ENCODE measurements at places on chromosomes 11 and 22. TPM values are rescaled to one million over a fixed set of nuclear protein-coding genes. Genes with fewer than 3 reads are reported as not detected.

DNA sequence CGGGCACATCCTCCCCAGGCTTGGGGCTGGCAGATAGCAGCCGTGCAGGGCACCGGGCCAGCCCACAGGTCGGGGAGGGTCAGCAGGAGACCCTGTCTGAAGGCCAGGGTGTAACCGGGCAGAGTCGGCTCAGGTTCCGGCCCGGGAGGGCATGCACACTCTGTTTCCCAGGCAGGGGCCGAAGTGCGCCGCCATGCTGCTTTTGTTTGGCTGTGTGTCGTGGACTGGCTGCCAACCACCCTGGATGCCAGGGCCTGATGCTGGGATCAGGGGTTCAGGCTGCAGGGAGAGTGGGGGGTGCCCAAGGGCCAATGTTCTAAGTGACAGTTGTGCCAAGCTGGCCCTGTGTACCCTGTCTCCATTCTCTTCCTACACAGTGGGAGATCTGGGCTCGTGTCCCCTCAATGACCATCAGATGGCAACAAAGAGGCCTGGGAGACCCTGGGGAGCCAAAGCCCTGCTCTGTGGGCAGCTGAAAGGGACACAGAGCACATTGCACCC lies 120.9 kb upstream of the B3GAT1 start:
- DNase-seq, result no peak

ARAP1 gene
- 76.5 TPM for total RNA-seq

DNA sequence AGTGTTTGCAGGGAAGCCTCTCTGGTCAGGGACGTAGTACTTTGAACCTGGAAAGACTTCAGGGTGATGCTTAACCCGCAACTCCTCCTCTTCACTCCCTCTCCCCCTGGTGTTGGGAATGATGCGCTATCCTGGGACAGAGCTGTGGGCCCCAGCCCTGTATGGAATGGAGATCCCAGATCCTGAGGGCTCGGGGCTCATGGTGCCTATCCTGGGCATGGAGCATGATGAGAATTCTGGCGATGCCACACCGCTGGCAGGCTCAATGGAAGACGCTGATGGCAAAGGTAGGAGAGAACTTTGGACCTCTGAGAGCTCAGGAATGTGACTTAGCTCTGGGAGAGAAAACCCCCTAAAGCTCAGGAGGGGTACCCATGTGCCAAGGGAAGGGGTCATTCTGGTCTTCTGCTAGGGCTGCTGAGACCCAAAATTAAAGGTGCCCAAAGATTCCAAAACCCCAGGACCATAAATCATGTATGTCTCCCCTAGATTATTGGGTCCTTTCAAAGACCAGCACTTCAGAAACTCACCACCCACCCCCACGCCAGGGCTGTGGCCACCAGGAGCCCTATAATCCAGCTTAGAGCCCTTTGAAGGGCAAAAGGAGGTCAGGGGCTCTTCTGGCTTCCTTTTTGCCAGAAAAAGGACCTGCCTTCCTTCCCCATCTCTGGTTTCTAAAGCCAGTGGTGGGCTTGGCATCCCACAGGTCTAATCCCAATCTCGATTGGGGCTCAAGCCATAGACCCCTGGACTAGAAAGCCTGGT lies 52.5 kb downstream of the BTG4 start:
- DNase-seq, result no peak

ANO5 gene
- 6.5 TPM for total RNA-seq

- DNase-seq, result peak; percentile 94
These were observed at the start of gene DRAP1 for GRCh38 chr11:65919141-65919572. DRAP1 (plus strand) TSS chr11:65919426; CDS start chr11:65919502, 76 bp downstream.

PACS1 gene
- total RNA-seq, result 82.9 TPM

- DNase-seq, result peak; percentile 11
These were observed at the start of gene NCR3LG1 for GRCh38 chr11:17351510-17352176. NCR3LG1 (plus strand) TSS chr11:17351800; CDS start chr11:17351970, 170 bp downstream.

GRCh38 chr22:22803285-22803853 lies 84.2 kb upstream of the IGLL5 start:
- no peak for DNase-seq

GRCh38 chr11:123218451-123218850 lies 23.4 kb upstream of the CLMP start:
- DNase-seq, result no peak

MMP10 gene
- not detected for total RNA-seq

DTX4 gene
- total RNA-seq, result 8.8 TPM

DEUP1 gene
- not detected for total RNA-seq

HEPHL1 gene
- not detected for total RNA-seq

DNA sequence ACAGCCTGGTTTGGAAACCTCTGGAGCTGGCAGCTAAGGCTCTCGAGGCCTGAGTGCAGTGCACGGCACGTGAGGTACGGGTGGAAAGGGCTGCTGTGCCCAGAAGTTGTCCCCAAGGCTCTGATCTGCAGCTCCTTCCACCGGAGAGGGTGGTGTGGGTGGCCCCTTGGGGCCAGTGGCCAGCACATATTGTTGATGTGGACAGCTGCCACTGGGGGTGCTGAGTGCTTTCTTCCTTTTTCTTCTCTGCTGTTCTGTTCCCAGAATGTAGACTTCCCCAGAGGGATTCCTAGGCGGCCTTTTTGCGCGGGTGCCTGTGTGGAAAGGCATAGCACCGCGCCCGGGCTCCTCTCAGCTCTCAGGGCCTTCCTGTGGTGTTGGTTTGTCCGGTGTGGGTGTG lies 1476.5 kb downstream of the TBC1D22A start:
- DNase-seq, result no peak

DNA sequence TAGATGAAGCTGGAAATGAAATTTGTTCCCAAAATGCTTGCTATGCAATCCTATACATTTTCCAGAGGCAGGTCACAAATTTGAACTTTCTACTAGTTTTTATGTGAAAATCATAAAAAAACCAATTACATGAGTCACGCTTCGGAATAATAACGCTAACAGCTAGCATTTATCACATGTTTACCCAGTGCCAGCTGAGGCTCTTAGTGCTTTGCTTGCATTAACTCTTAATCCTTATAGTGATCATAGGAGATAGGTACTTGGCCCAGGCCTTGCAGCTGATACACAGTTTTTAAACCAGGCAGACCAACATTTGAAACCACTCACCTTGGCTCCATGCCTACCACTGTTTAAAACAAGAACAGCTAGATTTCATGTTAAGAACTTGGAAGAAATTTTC lies 131.8 kb upstream of the RAG2 start:
- DNase-seq, result no peak

- DNase-seq, result no peak
These were observed 199.0 kb downstream of the TENM4 start for GRCh38 chr11:79241852-79242241.

WT1 gene
- total RNA-seq, result not detected

- DNase-seq, result no peak
These were observed 6.2 kb downstream of the TBX1 start for GRCh38 chr22:19766511-19767426.

- no peak for DNase-seq
These were observed 58.1 kb upstream of the PGR start for GRCh38 chr11:101187748-101188147.

GRCh38 chr11:127804747-127805400 lies 782.5 kb downstream of the ETS1 start:
- DNase-seq, result no peak

DNA sequence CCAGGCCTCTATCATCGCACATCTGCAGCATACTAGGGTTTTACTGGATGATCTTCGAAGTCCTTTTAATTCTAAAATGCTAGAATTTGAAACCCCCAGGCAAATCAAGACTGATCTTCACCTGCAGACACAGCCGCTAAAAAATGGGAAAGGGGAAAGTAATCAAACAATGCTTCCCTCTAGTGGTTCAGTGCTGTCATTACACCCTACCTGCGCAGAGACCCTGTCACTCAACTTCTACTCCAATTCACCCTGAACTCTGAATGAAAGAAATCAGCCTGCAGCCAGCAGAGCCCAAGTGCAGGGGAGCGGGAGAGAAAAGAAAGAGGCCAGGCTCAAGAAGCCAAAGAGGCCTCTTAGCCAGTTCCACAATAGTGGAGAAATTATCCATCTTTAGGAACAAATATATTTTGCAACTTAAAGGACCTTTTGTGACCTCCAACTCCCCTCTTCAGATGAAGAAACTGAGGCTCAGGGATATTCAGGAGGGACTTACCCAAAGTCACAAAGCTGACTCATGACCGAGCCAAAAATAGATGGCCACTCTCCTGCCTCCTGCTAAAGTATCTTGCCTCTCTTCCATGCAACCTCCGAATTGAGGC lies 33.0 kb downstream of the SERGEF start:
- DNase-seq, result no peak

ADAMTS15 gene
- 14.1 TPM for total RNA-seq

- DNase-seq, result no peak
These were observed 52.6 kb downstream of the ARHGAP42 start for GRCh38 chr11:100739666-100740065.

KRTAP5-8 gene
- total RNA-seq, result 0.68 TPM

HSPB2 gene
- 3.1 TPM for total RNA-seq

LRRC56 gene
- 0.41 TPM for total RNA-seq

FGF4 gene
- total RNA-seq, result not detected

DERL3 gene
- 3.0 TPM for total RNA-seq

DNA sequence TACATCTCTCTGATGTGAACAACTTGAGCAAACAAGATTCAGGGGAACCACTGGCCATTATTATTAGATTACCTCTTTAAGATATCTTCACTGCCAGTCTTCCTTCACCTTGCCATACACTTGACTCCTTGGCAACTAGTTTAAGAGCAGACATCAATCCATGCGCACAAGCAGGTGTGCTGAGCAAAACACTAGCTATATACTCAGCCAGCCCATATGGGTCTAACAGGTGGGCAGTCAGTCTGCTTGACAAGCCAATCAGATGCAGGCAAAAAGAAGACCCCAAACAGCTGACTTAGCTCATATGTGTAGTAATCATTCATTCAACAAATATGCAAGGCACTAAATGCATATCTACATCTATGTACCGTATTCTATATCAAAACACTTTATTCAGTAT lies 101.2 kb downstream of the SIK3 start:
- DNase-seq, result no peak

- DNase-seq, result no peak
These were observed 392.2 kb upstream of the ANO3 start for GRCh38 chr11:25939691-25940090.

GRCh38 chr11:126290887-126291286 lies 8.0 kb downstream of the TIRAP start:
- no peak for DNase-seq

TSPAN32 gene
- 2.5 TPM for total RNA-seq

DNA sequence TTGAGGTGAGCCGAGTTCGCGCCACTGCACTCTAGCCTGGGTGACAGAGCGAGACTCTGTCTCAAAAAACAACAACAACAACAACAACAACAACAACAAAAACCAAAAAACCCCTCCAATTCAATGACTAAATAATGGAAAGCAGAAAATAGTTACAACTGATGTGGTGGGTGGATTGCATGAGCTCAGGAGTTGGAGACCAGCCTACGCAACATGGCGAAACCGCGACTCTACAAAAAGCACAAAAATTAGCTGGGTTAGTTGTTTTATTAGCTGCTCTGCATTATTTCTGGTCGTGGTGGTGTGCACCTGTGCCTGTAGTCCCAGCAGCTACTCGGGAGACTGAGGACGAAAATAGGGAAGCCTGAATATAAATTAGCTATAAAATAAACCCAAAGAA lies 2.6 kb upstream of the PATL1 start:
- DNase-seq, result no peak

GTSE1 gene
- 0.41 TPM for total RNA-seq

DNA sequence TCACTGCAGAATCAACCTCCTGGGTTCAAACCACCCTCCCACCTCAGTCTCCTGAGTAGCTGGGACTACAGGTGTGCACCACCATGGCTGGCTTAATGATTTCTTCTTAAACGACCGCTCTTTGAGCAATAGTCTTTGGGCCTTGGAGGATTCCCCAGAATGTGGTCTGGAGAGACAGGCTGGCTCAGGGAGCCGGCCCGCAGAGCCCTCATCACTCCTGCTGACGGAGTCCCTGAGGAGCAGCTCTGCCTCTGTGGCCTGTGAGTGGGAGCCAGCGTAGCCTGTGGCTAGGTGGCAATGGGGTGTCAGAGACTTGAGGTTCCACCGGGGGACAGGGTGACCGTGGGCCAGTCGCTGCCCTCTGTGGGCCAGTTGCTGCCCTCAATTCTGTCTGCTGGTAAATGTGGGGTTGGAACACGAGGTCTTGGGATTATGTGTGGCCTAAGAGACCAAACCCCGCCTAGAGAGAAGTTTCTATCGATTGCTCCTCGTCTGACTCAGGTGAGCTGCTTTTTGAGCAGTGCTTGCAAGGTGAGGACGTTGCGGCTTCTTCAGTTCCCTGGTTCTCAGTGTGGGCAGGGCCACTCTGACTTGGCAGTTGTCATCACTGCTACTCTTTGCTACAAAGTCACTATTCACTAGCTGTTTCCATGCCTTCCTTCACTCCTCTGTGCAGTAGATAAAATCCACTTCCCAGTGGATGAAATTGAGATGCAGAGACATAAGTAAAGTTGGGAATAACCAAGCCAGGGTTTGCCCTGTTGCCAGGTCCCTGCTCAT lies 124.8 kb upstream of the NECTIN1 start:
- DNase-seq, result no peak

SYCE3 gene
- not detected for total RNA-seq

SAA4 gene
- total RNA-seq, result not detected

GRCh38 chr11:6419009-6419631 lies at the start of gene APBB1:
APBB1 (minus strand) TSS chr11:6419094; CDS start chr11:6411347, 7,747 bp downstream.
- DNase-seq, result no peak

- DNase-seq, result no peak
These were observed 177.7 kb downstream of the NAV2 start for GRCh38 chr11:19890308-19890707.

DNA sequence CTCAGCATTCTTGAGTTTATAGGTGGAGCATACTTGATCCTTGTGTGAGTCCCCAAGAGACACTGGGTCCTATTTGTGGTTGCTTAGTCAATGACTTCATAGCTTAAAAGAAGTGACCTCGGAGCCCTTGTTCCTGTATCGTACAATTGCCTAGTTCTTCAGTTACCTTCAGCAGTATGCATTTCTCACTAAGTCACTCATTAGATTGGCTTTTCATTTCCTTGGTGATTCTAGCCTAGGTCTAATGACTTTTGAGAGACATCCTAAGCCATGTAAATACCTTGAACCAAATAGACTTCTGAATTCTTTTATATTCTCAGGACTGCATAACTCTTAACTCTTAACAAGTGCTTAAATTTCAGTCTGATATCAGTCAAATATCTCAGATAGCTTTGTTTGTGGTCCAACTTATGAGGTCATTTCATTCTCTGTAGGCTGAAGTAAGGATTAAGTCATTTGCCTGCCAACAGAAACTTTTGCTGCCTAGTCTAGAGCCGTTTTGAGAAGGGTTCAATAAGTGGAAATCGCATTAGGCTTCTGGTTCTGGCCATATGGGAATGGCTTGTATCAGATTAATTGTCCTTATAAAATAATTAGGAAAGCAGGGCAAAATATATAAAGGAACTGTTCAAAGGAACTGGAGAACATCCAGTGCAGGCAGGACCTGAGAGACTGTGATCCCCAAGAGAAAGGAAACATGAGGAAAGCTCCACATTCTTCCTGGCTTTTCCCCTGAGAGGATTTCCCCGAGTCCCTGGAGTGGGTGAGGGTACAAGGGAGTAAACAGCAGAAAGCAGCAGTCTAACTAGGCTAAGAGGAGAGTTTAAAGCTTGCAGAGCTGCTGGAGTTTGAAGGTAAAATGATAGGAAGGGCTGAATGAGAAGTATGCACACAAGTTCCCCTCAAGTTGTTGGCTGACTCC lies 39.9 kb downstream of the TRAF6 start:
- DNase-seq, result no peak

- no peak for DNase-seq
These were observed 21.4 kb upstream of the RCN1 start for GRCh38 chr11:32069361-32070058.

GALNT18 gene
- 28.2 TPM for total RNA-seq

Data from thoracic aorta (tissue), 2 donors.